T-helper 1 cell (primary cell): ENCODE measurements at places on chromosomes 2 and 18.

GRCh38 chr2:6679471-6679870 lies 186.2 kb downstream of the CMPK2 start:
- DNase-seq = no peak

- DNase-seq = no peak
Measured at GRCh38 chr2:199130501-199130900, 327.2 kb downstream of the SATB2 start.

DNA sequence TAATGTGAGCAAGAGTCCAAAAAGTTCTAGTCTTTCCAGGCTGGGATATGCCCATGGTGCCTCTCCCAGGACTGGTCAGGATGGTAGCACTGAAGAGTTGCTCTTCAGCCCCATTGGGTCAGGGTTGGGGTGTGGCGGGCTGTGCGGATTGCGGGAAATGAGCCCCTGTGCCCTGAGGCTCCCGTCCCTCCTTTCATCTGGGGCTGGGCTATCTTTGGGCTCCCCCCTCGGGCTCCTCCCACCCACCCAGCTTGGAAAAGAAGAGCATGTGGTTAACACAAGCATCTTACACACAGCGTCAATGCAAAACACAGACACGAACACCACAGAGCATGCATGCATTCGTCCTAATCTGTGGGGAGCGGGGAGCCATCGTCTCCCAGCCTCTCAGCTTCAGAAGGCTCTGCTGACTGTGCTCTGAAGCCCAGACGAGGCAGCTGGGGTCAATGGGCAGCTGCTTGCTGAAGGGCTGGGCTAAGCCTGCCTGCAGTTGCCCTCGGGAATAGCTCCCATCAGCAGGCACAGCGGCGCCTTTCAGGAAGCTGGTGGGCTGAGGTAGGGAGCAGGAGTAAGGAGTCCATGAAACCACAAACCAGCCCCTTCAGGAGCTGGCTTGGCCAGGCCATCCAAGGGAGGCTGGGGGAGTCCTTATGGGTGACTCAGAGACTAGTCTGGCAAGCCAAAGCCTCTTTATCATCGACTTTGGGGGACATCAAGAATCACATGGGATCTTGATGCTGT lies 112.9 kb downstream of the CLIP4 start:
- DNase-seq = no peak

- no peak for DNase-seq
Measured at GRCh38 chr2:239824866-239825704, 200.1 kb downstream of the NDUFA10 start.

GRCh38 chr2:148184976-148185375 lies 164.1 kb downstream of the MBD5 start:
- DNase-seq = no peak

GRCh38 chr2:98693477-98693876 lies 37.5 kb downstream of the MGAT4A start:
- DNase-seq = no peak

DNA sequence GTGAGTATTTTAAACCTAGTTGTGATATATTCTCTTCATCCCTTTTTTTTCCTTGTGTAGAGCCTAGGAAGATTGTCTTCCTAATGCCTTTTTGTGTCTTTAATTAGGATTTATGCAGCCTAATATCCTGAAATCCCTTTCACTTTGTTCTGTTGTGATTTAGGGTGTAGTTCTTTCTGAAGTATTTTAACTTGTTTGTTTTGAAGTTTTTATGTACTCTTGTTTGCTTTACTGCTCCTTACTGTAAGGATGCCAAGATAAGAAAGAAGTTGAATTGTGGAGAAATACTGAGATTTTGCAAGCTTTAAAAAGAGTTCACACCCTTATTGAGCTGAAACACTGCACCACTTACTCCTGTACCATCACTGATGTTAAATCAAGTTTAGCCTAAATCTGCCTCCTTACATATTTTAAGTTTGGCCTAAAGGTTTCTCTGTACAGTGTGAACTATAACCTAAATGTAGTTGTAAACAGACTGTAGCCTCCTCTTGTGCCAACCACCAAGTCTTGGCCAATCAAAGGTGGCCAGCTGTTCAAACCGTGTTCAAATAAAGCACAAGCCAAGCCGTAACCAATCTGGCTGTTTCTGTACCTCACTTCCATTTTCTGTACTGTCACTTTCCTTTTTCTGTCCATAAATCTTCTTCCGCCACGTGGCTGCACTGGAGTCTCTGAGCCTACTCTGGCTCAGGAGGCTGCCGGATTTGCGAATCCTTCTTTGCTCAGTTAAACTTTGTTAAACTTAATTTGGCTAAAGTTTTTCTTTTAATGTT lies 17.7 kb upstream of the ACOXL start:
- no peak for DNase-seq

DNA sequence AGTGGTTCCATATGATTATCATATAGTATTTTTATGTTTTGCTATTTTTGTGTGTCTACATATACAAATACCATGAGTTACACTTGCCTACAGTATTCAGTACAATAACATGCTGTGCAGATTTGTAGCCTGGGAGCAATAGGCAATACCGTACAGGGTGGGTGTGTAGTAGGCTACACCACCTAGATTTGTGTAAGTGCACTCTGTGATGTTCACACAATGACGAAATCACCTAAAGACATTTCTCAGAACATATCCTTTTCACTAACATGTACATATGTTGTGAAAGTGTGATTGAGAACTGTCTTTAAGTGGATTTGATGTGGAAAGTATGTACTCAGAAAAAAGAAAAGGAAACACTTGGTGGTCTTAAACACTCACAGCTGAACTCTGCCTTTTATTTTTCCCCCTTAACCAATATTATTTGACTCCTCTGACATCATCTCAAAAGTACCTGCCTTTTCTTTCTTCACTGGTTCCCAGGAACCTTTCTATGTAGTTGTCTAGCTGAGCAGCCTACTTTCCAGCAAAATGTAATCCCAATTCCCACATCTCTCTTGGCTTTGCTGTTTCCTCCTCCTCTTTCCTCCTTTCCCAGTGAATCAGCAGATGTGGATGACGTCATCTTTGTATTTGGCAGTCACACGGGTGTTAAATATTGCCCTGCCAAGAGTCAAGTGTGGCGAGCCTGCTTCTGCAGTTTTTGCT lies 47.7 kb downstream of the OSBPL6 start:
- DNase-seq = no peak

DNA sequence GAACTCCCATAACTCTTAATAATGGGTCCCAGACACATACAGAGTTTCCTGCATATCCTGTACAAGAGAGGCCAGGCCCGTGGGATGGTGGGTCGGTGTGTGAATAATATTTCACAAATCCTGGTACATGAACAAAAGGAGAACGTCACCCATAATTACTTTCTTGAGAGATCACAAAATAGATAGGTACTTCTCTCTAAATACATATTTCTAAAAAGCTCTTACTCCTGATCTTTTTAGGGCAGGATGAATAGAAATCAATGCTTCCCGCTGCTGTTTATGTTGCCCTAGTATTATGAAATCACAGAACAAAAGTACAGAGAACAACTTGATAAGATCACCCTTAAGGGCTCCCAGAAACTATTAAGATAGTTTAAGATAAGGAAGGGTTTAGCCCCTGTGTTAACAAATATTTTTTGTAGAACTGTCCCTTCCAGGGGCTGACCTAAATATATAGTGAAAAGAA lies 5.4 kb downstream of the IRS1 start:
- DNase-seq = no peak

DNA sequence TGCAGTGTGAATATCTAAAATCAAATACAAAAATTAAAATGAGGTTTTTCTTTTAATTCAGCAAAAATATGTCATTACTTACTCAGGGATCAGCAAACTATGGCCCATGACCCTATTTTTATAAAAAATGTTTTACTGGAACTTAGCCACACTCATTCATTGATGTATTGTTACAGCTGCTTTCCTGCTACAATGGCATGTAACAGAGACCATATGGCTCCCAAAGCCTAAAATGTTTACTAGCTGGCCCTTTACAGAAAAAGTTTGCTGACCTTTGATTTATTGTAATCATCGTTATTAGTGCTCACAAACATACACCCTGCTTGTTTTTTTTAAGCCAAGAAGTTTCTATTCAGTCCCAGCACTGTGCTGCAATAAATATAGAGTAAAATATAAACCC lies 120.3 kb downstream of the PLA2R1 start:
- DNase-seq = no peak

- no peak for DNase-seq
Measured at GRCh38 chr2:181378491-181378890, 78.7 kb upstream of the ITGA4 start.

DNA sequence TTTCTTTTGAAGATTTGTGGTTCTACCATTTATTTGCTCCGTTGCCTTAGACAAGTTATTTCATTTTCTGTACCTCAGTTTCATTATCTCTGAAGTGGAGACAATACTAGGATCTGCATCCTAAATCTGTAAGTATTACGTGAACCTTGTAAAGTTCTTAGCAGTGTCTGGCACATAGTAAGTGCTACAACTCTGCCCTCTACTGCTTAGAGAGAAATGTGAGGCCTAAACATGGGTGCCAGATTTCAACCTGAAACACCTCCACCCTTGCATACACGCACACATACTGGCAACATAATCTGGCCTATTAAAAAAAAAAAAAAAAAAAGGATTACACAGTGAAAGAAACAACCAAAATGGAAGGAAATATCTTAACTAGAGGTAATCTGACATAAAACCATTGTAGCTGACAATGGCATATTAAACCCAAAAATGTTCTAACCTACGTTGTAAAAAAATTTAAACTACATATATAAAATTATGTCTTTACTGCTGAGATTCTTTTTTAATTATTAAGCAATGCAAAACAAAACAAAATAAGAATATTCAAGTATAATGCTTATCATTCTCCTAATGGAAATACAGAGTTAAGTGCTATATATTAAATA lies 132.6 kb downstream of the MAP2 start:
- no peak for DNase-seq

GRCh38 chr2:98473995-98474780 lies 29.5 kb downstream of the INPP4A start:
- DNase-seq = no peak

DNA sequence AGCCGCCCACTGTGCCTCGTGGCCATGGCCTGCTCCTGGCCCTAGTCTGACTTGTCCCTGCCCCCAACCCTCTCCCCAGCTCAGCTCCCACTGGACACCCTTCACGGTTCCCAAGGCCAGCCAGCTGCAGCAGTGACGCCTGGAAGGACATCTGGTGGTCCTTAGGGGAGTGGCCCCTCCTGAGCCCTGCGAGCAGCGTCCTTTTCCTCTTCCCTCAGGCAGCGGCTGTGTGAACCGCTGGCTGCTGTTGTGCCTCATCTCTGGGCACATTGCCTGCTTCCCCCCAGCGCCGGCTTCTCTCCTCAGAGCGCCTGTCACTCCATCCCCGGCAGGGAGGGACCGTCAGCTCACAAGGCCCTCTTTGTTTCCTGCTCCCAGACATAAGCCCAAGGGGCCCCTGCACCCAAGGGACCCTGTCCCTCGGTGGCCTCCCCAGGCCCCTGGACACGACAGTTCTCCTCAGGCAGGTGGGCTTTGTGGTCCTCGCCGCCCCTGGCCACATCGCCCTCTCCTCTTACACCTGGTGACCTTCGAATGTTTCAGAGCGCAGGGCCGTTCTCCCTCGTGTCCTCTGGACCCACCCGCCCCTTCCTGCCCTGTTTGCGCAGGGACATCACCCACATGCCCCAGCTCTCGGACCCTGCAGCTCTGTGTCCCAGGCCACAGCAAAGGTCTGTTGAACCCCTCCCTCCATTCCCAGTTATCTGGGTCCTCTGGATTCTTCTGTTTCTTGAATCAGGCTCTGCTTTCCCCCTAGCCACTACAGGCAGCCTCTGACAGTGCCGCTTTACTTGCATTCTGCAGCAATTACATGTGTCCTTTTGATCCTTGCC lies 35.8 kb downstream of the ANO7 start:
- DNase-seq = no peak

GRCh38 chr2:178428396-178428806 lies 22.6 kb downstream of the PRKRA start:
- DNase-seq = no peak

- DNase-seq = no peak
Measured at GRCh38 chr2:222872551-222872950, 11.7 kb downstream of the ACSL3 start.

DNA sequence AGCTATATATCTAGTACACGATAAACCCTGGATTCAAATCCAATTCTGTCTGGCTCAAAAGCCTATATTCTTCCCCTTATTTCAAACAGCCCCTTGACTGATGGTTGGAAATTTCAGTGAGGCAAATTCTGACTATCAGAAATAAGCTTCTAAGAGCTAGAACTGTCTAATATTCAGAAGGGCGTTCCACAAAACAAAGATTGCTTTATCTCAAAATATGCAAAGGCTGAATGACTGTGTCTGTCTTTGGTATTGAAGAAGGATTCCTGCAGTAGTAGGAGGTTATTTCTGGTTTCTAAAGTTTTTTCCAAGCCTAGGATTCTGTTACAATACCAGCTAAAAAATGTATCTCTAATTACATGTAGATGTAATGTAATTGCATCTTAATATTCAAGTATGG lies 31.1 kb downstream of the DRC1 start:
- DNase-seq = no peak

DNA sequence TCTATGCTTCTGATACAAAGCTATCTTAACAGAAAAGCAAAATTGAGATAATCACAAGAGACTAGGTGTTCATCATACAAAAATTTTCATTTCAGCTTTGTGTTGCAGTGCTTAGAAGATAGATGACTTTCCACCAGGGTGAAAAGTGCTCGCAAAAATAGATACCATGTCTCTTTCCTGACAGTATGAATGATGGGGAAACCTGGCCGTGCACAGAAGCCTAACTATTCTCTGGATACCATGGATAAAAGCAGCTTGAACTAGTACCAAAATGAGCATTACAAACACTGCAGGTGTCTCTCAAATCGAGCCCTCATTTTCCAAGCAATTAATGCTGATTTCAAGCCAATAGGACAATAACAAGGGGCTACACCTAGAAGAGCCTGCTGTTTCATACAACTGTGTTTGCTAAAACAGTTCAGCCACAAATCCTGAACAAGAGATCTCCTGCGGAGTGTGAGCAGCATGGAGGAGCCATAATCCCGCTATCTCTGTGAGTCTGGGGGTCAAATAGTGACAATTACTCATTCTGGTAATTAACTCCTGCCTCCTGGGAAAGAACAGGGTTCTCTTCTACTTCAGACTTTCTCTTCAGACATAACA lies 507.6 kb downstream of the PID1 start:
- DNase-seq = no peak

DNA sequence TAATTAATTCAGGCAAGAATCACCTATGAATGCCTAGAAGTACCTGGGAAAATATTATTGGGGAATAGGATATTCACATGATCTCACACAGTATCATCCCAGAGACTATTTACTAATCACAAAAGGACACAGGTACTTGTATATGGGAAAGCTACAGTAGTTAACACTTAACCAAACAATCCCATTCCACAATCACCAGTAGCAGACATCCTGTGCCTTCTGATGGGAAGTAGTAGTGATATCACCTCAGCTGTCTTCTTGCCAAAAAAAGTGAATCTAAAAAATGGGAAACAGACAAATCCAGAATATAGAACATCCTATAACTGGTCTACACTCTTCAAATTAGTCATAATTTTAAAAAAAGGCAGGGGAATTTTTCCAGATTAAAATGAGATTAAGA lies 75.6 kb upstream of the CCDC150 start:
- DNase-seq = no peak

- no peak for DNase-seq
Measured at GRCh38 chr2:239946562-239946863, 78.6 kb downstream of the NDUFA10 start.
